ENCODE measurements at places on chromosomes 3 and 15.

DNA sequence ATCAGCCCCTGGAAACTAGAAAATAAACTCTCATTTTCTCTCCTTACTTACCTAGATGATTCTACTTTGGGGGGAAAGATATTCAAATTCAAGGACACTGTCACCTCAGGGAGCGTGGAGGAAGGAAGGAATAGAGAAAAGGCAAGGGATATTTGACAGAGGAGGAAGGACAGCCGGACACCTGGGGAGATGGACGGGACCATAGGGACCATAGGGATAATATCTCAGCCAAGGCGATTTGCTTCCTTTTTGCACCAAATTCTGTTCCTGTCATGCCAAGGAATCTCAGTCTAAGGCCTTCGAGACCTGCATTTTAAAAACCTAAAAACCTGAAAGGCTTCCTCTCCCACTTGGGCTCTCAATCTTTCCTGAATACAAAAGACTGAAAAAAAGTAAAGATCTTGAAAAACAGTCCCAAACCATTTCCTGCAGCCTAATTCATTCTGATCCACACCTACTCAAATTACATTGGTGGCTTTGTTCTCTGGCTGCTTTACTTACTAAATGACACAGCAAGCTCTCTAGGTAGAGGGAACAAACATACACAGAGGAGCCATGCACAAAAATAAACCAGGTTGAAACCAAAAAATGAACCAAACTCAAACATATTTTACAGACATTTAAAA, 73.9 kb upstream of the SLC24A5 start:
- no peak for DNase-seq

DNA sequence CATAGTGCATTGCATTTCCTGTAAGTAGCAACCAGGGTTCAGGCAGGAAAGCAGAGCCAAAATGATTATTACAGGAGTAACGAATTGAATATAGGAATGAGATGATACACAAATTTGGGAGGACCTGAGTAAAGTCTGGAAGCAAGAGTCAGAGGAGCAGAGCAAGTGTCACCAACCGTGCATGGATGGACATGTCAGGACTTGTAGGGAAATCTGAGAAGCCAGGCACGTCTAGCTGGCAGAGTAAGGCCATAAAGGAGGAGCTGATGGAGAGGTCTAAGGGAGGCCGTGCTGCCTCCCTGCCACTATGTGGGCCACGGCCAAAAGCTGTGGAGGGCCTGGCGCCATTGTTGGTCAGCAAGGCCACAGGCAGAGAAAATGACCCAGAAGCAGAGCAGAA, 22.4 kb downstream of the GJD2 start:
- no peak for DNase-seq

DNA sequence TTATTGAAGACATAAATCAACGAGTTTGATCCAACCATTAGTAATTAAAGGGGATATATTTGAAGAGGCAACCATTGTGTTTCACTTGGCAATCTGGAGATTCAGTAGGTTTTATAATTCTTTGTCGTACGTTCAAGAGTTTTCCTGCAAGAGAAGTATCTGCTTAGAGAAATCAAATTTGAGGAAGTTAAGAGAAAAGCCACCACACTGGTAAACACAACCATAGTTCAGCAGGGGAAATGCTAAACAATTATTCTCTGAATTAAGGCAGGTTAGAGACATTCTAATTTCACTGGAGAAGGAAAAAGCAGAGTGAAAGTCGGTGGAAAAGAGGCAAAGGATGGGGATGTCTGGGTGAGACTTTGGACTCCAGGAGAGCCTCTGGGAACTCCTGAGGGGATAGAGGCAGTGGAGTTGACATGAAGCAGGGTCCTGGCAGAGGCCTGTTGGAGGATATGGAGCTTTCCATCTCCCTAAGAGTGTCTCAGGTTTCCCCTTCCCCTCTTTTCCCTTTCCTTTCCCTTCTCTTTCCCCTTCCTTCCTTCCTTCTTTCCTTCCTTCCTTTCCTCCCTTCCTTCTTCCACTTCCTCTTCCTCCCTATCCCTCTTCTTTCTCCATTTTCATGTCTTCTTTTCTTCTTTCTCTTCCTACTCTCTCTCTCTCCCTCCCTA, 26.5 kb downstream of the SPINK8 start:
- DNase-seq: no peak

DNA sequence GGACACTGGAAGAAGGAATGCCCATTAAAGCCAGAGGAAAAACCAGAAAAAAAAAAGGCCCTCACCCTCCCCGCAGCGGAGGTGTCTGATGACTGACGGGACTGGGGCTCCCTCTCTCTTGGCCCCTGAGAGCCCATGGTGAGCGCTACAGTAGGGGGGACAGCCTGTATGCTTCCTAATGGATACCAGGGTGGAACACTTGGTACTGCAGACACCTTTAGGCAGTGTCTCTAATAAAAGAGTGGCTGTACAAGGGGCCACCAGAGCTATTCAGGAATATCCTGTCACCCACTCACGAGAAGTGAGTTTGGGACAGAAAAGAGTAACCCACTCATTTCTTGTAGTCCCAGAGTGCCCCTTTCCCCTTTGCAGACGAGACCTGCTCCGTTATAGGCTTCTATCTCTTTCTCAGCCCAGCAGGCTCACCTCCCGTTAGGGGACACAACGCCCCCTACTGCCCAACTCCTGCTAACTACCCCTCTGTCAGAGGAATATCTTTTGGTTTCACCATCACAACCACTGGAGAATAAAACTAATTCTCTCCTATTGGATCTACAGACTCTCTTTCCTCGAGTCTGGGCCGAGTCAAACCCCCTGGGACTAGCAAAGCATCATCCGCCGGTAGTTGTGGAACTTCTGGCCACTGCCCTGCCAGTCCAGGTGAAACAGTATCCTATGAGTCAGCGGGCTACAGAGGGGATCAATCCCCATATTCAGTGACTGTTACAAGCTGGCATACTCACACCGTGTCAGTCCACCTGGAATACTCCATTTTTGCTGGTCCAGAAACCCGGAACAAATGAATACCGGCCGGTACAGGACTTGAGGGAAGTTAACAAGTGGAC, 40.8 kb downstream of the ZBTB11 start:
- DNase-seq: no peak

DNA sequence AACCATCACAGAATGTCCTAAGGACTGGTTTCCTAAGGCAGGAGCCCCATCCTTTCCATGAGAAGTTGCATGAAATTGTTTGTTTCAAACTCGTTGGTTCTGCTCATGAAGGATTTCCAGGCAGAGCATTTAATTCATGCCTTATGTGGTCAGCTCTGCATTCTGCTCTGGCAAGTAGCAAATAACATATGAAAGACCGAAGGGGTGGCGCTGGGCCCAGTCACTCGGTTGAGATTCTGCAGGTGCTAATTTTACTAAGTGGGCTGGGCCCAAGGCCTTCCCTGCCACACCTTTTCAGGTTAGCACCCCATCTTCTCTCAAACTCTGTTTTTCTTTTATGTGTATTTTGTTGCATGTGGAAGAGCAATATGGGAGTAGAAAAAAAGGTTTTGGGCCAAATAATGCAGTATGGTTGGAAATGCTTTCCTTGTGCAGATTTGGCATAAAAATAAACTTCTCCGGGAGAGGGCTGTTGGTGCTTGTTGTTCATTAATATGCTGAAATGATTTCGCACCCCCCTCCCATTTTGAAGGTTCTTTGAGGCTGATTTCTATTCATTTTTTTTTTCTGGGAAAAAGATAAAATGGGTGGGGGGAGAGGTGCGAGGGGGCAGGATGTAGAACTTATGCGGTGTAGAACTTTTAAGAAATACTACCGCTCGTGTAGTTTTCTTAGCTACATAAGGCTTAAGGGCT, 182.9 kb upstream of the FEZF2 start:
- no peak for DNase-seq

GRCh38 chr3:58824285-58824684, 157.7 kb upstream of the FAM3D start:
- no peak for DNase-seq

DNA sequence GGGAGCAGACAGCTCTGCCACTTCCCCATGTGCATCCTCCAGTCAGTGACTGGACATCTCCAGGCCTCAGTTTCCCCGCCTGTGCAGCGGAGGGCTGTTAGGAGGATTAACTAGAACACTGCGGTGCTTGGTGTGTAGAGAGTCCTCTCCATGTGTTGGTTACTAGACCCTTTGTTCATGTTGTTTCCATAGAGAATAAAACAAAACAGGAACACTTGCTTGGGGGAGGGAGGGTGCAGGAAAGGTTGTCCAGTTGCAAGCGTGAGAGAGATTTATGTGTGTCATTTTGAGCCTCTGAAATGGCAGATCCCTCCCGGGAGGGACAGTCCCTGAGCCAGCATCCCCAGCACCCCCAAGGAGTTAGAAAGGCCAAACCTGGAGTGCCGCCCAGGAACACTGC, 184.0 kb upstream of the LYSMD4 start:
- DNase-seq: no peak

DNA sequence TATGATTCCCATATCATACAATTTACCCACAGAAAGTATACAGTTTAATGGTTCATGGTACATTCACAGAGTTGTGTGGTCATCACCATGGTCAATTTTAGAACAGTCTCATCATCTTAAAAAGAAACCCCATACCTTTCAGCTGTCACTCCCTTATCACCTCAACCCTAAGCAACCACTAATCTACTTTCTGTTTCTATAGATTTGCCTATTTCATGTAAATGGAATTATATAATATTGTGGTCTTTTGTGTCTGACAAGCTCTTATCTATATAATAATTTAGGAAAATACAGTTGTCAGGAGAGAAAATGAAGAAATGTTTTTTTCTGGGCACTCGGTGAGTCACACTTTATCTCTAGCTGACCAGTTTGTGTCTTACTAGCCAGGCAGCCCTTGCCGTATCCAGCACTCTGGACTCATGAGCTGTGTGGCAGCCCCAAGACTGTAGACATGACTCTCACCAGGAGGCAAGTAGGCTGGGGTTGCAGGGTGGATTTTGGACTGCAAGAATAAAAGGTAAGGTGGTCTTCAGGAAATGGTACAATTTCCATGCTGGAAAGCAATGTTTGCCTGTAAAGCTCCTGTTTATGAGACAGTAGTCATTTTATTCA, 234.6 kb downstream of the THRB start:
- DNase-seq: no peak

DNA sequence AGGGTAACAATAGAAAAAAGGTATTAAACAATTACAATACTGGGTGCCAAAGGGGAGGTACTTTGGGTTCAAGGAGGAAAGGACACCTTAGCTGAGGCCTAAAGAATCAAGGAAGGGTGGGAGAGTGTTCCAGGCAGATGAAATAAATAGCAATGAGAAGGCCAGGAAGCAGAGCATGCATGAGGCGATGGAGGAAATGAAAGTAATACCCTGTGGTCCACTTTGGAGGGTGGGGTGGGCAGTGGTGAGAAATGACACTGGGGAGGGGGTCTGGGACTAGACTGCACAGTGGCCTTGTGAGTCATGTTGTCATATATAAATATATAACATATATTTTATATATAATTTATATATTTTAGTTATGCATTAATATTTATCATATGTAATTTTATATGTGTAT, 55.9 kb downstream of the BHLHE40 start:
- no peak for DNase-seq

DNA sequence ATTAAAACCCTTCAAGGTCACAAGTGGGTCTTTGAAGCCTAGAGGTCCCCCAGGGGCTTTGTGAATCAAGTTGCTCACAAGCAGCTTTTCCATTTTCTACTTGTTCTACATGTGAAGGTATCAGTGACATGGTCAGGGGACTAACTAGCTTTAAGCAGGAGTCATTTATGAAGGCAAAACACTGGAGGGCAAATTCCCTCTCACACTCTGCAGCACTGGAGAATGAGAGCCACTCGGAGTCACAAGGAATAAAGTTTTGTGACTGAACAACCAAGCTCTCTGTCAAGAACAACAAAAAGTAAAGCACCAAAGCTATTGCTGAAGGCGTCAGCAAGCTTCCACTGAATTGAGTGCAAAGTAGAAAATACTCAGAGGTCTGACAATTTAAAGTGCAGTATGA, 609.0 kb downstream of the EDEM1 start:
- DNase-seq: no peak

GRCh38 chr3:28019740-28020139, 221.7 kb upstream of the CMC1 start:
- DNase-seq: no peak

- DNase-seq: no peak
Measured at GRCh38 chr15:72382146-72382545, 6.3 kb upstream of the HEXA start.

DNA sequence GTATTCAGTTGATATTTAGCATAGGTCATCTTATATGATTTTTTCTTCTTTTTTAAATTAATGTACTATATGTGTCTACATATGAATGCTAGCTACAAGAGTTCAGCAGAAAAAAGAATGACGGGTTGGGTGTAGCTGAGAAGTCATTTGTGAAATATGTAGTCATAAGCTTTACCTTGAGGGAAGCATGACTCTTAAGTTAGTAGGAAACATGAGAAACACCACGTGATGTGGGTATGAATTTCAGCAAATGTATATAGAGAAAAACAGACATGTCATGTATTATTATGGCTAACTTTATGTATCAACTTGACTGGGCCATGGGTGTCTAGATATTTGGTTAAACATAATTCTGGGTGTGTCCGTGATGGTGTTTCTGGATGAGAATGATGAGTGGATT, 125.0 kb downstream of the RAP2B start:
- DNase-seq: no peak

- no peak for DNase-seq
Measured at GRCh38 chr15:51625236-51625635, 2.7 kb upstream of the DMXL2 start.

DNA sequence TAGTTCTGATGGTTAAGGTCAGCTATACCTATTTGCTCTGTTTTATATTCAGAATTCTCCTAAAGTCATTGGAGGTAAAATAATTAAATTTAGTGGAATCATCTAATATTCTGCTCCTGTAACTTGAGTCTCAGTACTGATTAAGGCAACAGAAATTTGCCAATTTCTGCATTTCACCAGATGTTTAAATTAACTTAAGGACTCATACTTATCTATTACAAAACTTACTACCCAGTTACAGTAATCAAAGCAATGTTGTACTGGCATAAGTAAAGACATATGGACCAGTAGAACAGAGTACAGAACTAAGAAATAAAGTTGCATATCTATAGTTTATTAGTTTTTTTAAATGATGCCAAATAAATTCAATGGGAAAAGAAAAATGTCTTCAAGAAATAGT, 1043.8 kb downstream of the OTOL1 start:
- no peak for DNase-seq

DNA sequence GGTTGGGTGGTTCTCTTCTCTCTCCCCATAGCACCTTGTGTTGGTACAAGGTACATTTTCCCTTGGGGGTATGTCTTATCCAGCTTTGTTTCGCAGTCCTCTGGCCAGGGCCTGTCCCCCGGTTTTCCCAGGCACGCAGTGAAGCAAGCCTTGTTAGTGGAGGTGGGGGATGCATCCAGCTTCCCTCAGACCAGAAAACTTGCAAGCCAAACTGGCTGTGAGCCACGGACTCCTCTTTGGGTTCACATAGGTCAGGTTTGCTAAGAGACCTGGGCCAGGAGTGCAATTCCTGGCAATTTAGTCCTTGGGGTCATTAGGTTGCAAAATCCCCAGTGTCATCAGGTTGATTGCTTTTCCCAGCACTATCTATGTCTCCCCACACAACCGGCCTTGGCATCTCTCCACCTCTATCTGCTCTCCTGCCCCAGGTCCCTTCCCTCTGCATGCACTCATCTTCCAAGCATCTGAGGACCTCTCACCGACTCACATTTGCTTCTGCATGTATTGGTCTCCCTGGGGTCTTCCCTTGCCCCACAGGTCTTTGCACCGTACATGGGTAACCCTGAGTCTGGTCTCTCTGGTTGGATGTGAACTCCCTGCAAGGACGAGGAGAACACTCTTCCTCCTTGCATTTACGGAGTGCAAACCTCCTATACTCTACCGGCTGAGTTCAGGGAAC, 34.2 kb downstream of the BCL2L10 start:
- no peak for DNase-seq
